ENCODE measurements at places on chromosomes 2 and 18.

- H3K4me3 ChIP-seq: no peak overlapping the region
- DNase-seq: no peak
- no peak overlapping the region for H3K27ac ChIP-seq
- H3K36me3 ChIP-seq: no peaks in the 10 kb centered on the region
- no peaks in the 10 kb centered on the region for H3K27me3 ChIP-seq
Measured at GRCh38 chr2:149739883-149740265, 152.3 kb upstream of the MMADHC start.

DNA sequence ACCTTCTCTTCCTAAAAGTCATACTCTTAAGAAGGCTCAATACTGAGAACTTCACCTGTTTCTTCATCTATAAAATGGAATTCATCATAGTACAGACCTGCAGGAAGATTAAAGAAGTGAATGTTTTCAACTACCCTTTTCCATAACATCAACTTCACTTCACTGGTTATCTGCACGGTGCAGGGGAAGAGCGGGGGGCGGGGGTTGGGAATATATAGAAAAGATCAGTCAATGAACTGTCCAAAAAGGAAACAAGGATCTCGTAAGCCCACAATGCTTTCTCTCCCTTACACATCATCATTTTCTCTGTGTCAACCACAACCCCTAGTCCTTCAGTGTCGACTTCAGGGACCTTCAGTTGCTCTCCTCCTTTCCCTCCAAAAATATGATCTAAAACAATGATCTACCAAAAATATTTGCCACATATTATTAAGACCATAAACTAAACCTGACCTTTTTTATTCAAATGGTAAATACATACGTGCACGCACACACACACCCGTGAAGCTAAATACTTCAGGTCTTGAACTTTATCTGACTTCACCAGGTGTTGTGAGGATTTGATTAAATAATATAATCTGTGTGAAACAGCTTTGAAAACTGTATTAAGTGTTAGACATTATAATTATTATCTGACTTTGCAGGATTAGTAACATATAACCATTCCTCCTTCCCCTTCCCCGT is 4.9 kb downstream of the MBOAT2 start:
- no peak overlapping the region for H3K27ac ChIP-seq
- no peak for DNase-seq
- H3K4me3 ChIP-seq: no peak overlapping the region
- H3K4me1 ChIP-seq: peaks cover 8% of the 10 kb centered on the region

DNA sequence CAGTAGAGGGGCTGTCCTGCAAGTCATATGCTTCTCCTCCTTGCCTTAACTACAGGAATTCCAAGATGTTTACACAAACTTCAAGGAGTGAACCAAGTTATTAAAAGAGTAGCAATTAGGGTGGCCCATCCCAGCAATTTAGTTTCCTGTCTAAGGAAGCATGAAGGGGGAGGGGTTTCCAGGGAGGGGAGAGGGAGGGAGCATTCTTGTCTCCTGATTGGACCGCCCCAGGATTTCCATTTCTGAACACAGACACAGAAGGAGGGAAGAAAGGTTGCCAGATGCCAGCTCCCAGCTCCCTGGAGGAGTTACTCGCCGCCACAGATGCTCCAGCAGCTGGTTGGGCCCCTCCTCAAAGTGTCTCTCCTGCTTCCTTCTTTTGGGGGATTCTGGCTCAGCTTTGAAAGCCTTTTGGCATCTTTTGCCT is 107.6 kb downstream of the TRIB2 start:
- H3K4me3 ChIP-seq: no peak overlapping the region
- H3K27me3 ChIP-seq: no peaks in the 10 kb centered on the region
- no peak overlapping the region for H3K27ac ChIP-seq
- DNase-seq: no peak
- no peaks in the 10 kb centered on the region for H3K36me3 ChIP-seq

GRCh38 chr2:43038696-43039094 is 187.7 kb downstream of the ZFP36L2 start:
- H3K36me3 ChIP-seq: no peaks in the 10 kb centered on the region
- no peak overlapping the region for H3K4me3 ChIP-seq
- H3K4me1 ChIP-seq: peaks cover 7% of the 10 kb centered on the region

DNA sequence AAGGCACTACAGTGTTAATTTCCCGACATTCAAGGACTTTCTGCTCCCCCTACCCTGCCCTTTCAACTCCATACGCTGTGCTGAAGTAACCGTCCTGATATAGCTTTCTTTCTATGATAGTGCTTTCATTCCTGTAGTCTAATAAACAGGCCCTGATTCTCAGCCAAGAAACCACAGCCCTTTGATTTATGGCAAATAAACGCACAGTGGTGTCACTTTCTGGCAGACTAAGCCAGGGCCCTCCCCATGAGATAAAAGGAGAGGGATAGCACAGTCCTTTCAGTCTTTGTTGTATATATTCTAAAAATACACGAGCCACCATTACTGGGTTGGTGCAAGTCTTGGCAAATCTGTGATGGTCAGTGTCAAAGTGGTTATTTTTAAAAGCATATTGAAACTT is 291.2 kb downstream of the ALPK2 start:
- peak overlapping the region; percentile 70 for H3K27ac ChIP-seq
- H3K4me3 ChIP-seq: no peak overlapping the region

DNA sequence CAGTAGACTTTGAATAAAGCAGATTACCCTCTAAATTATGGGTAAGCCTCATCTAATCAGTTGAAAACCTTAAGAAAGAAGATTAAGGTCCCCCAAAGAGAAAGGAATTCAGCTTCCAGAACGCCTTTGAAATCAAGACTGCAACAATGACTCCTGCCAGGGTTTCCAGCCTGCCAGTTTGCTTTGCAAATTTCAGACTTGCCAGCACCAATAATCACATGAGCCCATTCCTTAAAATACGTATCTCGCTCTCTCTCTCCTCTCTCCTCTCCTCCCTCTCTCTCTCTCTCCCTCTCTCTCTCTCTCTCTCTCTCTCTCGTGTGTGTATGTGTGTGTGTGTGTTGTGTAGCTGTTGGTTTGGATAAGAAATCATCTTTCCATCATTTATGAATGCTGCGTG is 184.2 kb downstream of the PDE1A start:
- no peak overlapping the region for H3K4me3 ChIP-seq
- no peak for DNase-seq
- no peaks in the 10 kb centered on the region for H3K36me3 ChIP-seq
- H3K4me1 ChIP-seq: peaks cover 8% of the 10 kb centered on the region
- no peak overlapping the region for H3K27ac ChIP-seq

GRCh38 chr2:229610872-229611271 is 103.5 kb downstream of the DNER start:
- H3K36me3 ChIP-seq: no peaks in the 10 kb centered on the region
- no peak overlapping the region for H3K27ac ChIP-seq
- no peak overlapping the region for H3K4me3 ChIP-seq
- no peak for DNase-seq

DNA sequence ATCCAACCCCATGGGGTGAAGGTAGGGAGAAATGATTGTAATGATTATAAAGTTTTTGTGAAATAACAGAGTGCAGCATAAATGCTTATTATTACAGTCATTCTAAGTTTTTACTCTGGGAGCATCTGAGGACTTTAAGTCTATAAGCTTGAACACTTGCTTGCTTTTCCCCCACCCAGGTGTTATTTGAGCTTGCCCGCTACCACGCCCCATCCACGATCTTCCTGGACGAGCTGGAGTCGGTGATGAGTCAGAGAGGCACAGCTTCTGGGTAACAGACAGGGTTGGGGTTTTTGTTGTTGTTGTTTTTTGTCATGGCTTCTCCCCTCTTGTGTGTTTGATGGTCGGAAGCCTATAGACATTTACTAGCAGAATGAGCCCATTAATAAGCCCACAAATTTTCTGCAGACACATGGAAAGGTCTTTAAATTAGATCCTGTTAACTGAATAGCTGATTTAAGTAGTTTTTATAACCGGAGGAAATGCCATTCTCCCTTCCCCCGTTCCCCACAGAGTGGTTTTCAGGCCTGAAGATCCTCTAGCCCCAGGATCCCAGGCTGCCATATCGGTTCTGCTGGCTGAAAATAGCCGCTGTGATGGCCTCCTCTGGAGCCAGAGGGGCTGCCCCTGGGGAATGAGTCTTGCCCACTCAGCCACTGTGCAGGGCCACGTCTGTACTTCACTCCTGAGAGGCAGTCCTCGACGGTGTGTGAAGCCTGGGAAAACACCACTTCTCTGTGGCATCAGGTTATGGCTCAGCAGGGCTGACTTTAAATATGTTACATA is 39.9 kb upstream of the ELOA2 start:
- H3K27me3 ChIP-seq: no peaks in the 10 kb centered on the region
- H3K36me3 ChIP-seq: no peaks in the 10 kb centered on the region
- H3K4me3 ChIP-seq: no peak overlapping the region
- H3K27ac ChIP-seq: no peak overlapping the region
- no peak for DNase-seq

- H3K4me3 ChIP-seq: no peak overlapping the region
- no peak overlapping the region for H3K27ac ChIP-seq
- no peaks in the 10 kb centered on the region for H3K36me3 ChIP-seq
- peaks cover 4% of the 10 kb centered on the region for H3K4me1 ChIP-seq
- peak; percentile 69 for DNase-seq
- H3K27me3 ChIP-seq: no peaks in the 10 kb centered on the region
Measured at GRCh38 chr2:164599954-164600589, 21.2 kb downstream of the GRB14 start.

DNA sequence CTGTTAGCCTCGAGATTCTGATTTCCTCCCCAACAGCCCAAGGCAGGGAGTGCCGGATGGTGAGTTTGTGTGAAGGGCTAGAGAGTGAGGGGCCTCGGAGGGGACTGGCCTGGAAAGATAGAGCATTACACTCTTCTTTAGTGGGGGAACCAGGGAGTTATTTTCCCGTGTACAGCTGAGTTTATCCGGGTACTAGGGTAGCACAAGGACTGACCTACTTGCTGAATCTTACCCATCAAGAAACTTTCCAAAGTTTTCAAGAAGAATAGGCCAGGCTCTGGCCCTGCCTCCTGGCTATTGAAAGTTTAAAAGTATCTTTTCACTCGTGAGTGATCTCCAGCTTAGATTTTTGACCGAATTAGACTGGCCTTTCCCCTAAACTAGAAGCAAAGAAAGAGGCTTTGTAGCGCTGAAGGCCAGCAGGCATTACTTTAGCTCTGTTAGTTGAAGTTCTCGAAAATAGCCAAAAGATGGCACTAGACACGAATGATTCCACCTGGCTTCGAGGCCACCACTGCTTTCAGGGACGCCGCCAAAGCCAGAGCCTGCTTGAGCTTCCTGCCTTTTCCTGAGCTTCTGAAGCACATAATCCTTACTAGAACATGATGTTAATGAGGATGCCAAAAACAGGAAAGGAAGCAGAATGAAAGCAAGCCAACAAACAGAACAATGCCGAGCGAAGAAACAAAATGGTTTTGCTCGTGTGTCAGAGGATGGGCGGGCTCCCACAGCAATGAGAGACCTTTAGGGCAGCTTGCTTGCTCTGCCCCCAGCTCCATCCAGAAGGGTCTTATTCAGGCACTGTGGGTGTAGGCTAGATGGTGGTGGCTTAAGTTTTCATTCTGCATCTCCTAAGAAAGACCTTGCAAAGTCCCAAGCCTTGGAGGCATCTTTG is 55.8 kb downstream of the TSN start:
- H3K27ac ChIP-seq: no peak overlapping the region
- H3K36me3 ChIP-seq: no peaks in the 10 kb centered on the region
- no peaks in the 10 kb centered on the region for H3K4me1 ChIP-seq

DNA sequence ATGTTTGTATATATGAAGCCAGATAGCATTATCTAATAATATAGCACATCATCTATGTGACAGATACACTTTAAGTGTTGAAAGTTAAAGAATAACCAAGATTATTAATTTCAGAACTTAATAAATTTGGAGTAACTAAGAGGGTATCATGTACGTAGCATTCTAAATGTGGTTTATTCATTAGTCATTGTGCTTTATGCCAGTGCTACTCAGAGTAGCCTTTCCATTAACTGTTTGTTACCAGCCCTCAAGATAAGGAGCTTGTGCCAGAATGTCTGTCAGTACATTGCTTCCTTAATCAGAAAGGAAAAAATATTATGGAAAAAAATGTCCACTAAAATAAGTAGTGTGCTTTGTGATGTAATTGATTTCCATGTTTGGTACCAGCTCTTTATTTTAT is 94.9 kb upstream of the TWSG1 start:
- H3K36me3 ChIP-seq: no peaks in the 10 kb centered on the region
- H3K27me3 ChIP-seq: no peaks in the 10 kb centered on the region
- H3K27ac ChIP-seq: no peak overlapping the region
- no peak overlapping the region for H3K4me3 ChIP-seq
- DNase-seq: no peak

GRCh38 chr2:118808429-118808809 is 39.0 kb downstream of the EN1 start:
- no peaks in the 10 kb centered on the region for H3K27me3 ChIP-seq
- H3K4me3 ChIP-seq: no peak overlapping the region
- no peaks in the 10 kb centered on the region for H3K36me3 ChIP-seq

- H3K27me3 ChIP-seq: no peaks in the 10 kb centered on the region
- H3K27ac ChIP-seq: no peak overlapping the region
- no peak for DNase-seq
Measured at GRCh38 chr2:43040084-43040854, 186.1 kb downstream of the ZFP36L2 start.

- no peak overlapping the region for H3K27ac ChIP-seq
- no peaks in the 10 kb centered on the region for H3K4me1 ChIP-seq
- H3K36me3 ChIP-seq: no peaks in the 10 kb centered on the region
Measured at GRCh38 chr2:238912228-238912915, 64.5 kb downstream of the TWIST2 start.

DNA sequence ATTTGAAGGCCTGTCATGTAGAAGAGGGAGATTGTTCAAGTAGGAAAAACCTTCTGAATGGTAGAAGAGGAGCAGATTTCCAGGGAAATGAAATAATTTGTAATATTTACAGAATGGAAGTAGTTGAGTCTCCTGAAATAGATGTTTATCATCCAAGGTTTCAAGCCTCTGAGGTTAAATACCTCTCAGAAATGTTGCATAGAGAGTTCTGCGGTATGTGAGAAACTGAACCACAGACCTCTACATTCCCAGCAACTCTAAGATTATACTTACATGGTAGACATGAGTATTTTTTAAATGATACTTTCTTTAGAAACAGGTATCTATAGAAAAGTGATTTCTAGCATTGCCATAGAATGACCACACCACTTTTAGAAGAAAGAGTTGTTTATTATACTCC is 379.8 kb upstream of the FANCL start:
- no peak overlapping the region for H3K4me3 ChIP-seq
- H3K27ac ChIP-seq: no peak overlapping the region
- no peaks in the 10 kb centered on the region for H3K27me3 ChIP-seq
- H3K4me1 ChIP-seq: peaks cover 3% of the 10 kb centered on the region
- H3K36me3 ChIP-seq: no peaks in the 10 kb centered on the region

DNA sequence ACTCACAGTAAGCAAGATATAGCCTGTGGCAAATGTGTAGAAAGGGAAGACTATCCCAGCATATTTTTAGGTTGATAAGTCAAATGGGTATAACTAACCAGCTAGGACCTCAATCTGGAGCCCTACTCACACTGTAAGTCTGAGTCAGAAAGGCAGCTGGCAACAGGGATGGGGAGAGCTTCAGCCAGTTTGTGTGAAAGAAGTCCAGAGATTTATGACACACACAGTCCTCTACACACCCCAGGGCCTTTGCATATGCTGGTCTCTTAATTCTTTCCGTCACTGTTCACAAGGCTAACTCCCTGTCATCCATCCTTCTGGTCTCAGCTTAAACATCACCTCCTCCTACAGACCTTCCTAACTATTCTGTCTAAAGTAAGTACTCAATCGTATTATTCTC is 5.9 kb upstream of the TCF4 start:
- no peak overlapping the region for H3K27ac ChIP-seq
- H3K36me3 ChIP-seq: no peaks in the 10 kb centered on the region
- H3K4me1 ChIP-seq: no peaks in the 10 kb centered on the region
- no peaks in the 10 kb centered on the region for H3K27me3 ChIP-seq
- no peak for DNase-seq

GRCh38 chr2:22703286-22703920 is 681.6 kb upstream of the KLHL29 start:
- no peak for DNase-seq
- H3K4me1 ChIP-seq: no peaks in the 10 kb centered on the region
- no peak overlapping the region for H3K4me3 ChIP-seq
- H3K27ac ChIP-seq: no peak overlapping the region
- no peaks in the 10 kb centered on the region for H3K27me3 ChIP-seq

Measured in body of pancreas (tissue), 4 donors.